ENCODE measurements at places on chromosomes 13 and 19. TPM values are rescaled to one million over a fixed set of nuclear protein-coding genes. Genes with fewer than 3 reads are reported as not detected.

DNA sequence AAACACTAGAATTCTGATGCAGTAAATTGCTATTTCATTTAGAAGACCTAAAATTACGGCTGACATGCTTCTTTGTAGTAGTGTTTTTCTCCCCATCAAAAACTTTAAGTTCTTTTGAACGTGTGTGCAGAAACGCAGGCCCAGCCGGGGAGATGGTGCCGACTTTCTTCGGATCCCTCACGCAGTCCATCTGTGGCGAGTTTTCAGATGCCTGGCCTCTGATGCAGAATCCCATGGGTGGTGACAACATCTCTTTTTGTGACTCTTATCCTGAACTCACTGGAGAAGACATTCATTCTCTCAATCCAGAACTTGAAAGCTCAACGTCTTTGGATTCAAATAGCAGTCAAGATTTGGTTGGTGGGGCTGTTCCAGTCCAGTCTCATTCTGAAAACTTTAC is 98.3 kb downstream of the TNFRSF19 start:
- DNase-seq, result no peak

Gene KLK15
- total RNA-seq, result not detected

- DNase-seq, result no peak
These were observed 176.9 kb downstream of the KDM4B start for GRCh38 chr19:5145521-5146511.

GRCh38 chr13:50015258-50015657 is at the start of gene KCNRG:
KCNRG (plus strand) TSS chr13:50015444; CDS start chr13:50015494, 50 bp downstream.
- DNase-seq, result no peak
